Ovary (tissue), 10 donors: ENCODE measurements at places on chromosomes 7 and 10. TPM values are rescaled to one million over a fixed set of nuclear protein-coding genes. Genes with fewer than 3 reads are reported as not detected.

PILRA gene
- total RNA-seq = 3.3 TPM

ACBD7 gene
- total RNA-seq = 0.25 TPM

GRCh38 chr10:121049489-121049888 lies 198.3 kb downstream of the WDR11 start:
- no peak for DNase-seq

DNA sequence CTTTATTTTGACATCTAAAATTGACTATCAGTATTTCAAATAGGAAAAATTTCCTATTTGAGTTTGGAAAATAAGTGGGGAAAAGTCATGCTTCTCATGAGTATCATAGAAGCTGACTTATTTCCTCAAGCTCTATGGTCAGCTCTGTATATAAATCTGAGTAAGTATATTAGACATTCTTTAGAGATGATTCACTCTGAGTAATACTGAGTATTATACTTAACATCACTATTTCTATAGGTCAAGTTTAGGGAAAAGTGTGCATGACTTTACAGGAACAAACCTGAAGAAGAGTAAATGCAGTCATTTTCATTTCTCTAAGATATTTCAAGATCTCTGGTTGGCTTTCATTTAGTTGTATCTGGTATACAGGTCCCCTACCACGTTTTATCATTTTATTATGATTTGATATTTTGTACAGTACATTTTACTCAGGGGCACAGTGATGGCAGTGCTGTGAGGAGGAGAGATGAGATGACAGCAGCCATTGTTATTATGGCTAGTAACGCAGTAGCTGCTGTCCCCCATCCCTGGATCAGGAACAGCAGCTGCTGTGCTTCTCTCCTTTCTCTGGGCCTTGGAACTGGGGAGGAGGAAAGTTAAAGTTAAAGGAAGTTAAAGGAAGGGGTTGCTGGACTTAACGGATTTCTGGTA lies 15.2 kb downstream of the SND1 start:
- no peak for DNase-seq

DNA sequence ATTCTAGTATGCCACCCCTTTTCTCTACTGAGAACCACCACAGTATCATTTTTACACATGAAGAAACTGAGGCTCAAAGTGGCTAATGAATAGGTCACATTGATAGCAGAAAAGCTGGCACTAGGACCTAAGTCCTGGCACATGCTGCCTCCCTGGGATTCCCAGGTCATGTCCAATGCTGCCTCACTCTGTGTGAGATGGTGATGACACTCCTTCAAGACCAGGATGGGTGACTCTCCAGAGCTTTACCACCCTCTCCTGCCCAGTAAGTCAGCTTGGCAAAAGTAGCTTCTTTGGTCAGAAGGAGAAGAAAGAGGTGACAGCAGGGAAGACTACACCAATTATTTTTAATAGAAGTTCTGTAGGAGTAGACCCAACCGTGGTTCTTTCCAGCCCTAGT lies 13.3 kb upstream of the AKR1B10 start:
- no peak for DNase-seq

DNA sequence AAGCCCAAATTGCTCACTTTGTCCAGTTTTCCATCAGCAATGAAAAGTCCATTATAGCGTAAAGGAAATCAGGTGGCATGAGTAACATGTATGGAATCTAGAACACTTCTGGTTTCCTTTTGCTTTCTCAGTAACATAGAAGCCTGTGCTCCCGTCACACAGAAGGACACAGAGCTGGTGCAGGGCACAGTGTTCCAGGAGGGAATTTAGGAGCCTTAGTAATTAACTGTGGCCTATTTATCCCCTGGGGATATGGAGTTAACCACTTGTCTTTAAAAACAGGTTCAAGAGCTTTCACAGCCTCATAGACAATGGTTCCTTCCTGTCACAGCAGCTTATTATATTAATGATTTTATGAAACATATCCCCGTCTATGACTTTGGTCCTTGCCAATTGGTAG lies 189.9 kb downstream of the NEBL start:
- DNase-seq = no peak

- DNase-seq = no peak
Observed at GRCh38 chr10:78934994-78935602, 133.7 kb upstream of the ZMIZ1 start.

DNA sequence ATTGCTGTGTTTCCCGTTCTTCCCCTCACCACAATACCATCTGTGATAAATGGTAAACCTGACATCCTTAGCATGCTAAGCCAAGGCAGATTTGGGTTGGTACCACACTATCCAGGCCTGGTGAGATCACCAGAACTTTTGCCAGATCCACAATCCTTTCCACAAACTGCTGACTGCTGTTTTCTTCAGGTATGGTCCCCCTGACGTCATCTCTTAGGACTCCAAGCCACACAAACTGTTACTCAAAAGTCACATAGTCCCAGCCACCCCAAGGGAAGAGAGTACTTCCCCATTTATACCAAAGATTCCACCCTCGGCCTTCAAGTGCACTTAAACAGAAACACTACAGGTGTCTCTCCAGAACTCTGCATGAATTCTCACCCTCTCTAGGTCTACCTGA lies 34.8 kb downstream of the SLC25A13 start:
- no peak for DNase-seq

DNA sequence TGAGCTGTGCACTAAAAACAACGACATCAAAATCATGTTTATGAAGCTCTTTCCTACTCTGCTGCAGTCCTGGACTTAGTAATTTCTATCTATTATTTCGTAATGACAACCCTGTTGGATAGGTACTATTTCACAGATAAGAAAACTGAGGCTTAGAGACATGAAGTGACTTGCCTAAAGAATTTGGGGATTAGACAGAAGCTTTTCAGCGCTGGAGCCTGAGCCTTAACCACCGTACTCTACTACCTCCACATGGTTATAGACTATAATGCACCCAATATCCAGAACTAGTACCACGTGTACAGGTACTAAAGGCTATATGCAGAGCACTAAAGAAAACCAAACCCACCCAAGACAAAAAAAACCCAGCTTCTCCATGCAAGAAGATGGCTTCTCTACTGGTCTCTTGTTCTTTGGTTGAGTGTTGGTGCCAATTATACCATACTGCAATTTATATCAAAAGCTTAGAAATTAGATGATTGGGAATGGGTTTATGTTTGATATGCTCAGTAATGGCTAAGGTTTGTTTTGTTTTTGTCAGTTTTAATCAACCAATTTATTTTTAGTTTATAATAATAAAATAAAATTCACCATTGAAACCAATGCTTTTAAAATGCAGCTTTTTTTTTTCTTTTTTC lies 6.5 kb upstream of the SNX10 start:
- DNase-seq = no peak
